ENCODE measurements at places on chromosomes 5 and 9.

- DNase-seq = no peak
Observed at GRCh38 chr5:149654231-149654630, 72.9 kb downstream of the ARHGEF37 start.

GRCh38 chr9:22986556-22986955 is 539.9 kb downstream of the DMRTA1 start:
- no peak for DNase-seq

DNA sequence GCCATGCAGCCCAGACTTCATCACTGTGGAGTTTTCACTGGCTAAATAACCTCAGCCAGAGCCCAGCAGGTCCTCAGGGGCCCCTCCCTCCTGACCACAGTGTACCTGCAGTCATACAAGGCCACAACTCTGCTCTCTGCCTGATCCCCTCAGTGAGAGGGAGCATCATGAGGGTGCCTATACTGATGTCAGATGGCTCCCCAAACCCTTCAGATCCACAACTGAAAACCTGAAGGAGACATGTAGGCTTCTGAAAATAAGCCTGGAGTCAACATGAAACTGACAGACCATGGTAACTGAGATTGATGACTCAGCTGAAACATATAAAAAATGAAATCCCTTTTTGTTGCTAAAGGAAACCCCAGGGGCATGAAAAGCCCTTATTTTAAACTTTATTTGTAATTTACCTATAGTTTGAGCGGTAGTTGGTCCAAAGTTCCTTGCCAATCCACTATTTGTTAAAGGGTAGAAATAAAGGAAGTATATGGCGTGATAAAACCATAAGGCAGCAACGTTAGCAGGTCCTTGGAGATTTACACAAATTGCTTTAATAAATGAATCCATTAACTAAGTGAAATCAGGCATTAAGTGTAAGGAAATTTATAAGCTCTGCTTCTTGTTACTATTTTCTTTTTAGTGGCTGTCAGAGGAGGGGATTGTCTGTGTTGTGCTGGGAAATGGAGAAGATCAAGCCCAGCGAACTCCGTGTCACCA is 68.3 kb downstream of the FGF1 start:
- no peak for DNase-seq

DNA sequence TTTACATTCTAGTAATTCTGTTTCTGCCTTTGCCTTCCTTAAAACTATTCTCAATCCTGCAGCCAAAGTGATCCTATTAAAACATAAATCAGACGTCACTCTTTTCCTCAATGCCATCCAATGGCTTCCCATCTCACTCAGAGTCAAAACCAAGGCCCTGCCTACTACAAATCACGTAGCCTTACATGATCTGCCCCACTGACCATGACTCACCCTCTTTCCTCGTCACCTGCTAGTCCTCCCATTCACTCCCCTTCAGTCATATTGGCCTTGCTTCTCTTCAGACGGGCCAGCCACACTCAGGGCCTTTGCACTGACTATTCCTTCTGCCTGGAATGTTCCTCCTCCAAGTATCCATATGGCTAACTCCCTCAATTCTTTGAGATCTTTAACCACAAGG is 39.0 kb upstream of the DMXL1 start:
- DNase-seq = no peak

DNA sequence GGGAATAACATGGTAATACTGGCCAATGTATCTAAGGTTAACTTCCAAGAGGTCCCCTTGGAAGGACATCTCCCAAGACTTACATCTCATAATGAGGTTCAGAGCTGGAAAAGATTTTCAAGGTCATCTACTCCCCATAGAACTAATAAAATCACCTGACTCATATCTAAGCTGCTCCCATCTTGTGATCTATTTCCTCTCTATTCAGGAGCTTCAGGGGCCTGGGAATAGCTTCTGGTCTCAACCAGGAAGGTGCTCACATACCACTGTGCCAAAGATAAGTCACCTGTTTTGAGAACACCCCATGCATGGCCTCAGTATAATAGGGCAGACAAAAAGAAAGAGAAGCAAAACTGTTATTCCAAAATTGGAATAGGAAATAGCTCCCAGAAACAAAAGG is 74.2 kb downstream of the OXCT1 start:
- DNase-seq = no peak

- no peak for DNase-seq
Observed at GRCh38 chr5:158560170-158560569, 539.5 kb downstream of the EBF1 start.

DNA sequence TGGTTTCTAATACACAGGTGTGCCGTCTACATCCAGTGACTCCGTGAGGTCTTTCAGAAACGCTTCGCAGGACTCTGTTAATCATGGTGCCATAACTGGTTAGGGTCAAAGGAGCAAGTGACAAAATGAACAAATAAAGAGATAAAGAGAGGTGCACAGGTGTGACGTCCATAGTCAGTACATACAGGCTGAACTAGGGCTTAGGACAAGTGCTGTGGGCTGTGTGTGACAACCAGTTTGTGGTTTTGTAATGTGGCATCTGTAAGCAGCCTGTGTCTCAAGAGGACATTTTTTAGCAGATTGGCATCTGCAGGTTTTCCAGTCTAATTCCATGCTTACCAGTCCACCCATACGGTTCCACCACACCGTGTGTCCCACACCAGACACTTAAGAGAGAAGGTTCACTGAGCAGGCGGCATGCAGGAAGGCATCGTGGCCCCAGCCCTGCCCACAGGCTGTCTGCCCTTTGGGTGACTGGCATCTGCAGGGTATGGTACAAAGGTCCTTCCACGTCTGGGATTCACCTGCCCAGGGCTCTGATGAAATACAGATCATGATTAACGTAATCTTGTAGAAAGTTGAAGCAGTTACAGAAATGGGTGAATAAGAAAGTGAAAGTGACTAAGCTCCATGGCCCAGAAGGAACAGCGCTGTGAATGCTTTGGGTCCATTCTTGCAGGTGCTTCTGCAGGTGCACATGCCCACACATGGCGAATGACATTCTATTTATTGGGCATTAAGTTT is 26.9 kb downstream of the SRD5A1 start:
- DNase-seq = no peak

DNA sequence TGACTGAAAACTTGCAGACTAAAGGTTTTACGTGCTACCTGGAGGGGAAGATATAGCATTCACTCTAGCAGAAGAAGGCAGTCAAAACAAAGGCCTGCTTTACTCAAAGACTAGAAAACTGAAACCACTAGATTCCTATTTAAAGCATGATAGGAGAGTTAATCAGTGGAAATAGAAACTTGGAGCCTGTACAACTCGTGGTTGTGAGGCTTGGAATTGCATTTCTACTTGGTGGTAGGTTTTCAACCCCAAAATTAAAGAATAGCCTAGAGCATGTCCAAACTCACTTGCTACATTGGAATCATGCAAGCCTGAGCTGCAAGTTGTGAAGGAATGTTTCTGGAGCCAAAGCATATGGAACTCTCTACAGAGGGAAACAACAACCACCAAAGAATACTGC is 1526.4 kb upstream of the NUDT12 start:
- no peak for DNase-seq

- DNase-seq = no peak
Observed at GRCh38 chr5:176400382-176401156, 12.0 kb downstream of the HIGD2A start.

- no peak for DNase-seq
Observed at GRCh38 chr5:141906517-141906916, 17.2 kb upstream of the DELE1 start.

GRCh38 chr9:110330484-110331105 is 7.1 kb downstream of the TXNDC8 start:
- DNase-seq = no peak

- no peak for DNase-seq
Observed at GRCh38 chr9:125774106-125774505, 26.9 kb downstream of the PBX3 start.

DNA sequence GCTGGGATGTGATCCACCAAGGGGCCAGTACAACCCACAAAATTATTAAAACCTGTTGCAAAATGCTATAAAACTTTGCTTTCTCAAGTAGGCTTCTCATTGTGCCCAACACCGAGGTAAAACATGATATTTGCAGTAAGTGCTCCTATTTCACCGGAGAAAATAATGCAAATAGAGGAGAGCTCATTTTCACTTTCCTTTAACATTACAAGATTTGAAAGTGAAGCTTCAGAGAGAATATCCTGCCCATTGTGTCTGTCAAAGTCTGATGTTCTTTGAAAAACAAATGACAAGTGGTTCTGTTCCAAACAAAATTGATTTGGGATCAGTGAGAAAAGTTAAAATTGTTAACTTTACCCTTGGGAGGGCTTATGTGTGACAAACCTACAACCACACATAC is 287.1 kb downstream of the KCNN2 start:
- no peak for DNase-seq

DNA sequence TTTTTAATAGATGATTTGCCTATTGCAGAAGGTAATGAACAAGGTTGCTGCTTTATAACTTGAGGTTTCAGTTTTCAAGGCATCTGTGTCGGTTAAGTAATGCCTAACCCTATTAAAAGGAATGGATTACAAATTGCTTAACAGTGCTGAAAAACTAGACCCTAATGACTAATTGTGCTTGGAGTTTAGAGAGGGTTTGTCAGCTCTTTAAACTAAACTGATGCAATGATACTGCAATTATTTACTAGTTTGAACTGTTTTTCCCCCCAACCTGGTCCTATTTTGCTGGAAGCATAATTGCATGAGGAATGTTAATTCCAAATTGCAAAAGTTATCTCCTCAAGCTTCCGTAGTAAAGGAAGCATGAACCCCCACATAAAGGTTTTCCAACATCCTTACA is 39.3 kb upstream of the TLX3 start:
- DNase-seq = no peak

DNA sequence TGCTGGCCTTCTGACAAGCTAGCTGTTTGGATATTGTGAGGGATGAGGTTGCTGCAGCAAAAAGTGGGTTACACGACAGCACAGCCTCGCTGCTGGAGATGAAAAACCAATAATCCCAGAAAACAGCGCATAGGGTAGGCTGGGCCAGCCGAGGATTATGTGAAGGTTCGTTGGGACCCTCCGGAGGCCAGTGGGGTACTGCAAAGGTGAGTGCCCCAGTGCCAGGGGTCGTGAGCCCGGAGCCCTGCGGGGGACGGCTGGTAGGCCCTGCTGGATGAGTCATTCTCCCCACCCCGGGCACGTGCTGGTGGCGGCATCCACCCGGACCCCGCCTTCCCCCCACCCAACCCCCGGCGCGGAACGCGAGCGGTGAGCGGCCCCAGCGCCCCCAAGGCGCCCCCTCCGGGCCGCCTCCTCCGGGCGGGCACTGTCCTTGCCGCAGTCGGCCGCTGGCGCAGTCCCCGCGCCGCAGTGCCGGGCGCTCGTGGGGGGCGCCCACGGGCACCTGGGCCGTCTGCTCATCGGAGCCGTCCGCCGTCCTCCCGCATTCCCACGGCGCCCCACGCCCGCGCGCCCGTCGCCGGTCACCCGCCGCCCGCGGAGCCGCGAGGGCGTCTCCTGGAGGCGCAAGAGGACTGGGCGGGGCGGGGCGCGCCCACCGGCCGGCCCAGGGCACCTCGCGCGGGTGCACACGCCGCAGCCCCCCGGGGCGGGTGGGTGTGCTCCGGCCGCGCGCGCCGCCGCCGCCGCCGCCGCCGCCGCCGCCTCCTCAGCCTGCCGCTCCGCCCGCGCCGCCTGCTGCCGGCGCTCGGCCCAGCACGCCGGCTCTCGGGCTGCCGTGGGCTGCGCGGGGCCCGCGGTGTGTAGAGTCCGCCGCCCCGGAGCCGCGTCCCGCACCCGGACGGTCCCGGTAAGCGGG is at the start of gene PHF24:
TSS of gene PHF24 (plus strand) at position 794 of the 919 bp plus-strand sequence. CDS start 13,014 bp downstream, outside the sequence.
- DNase-seq = no peak

GRCh38 chr9:127295005-127295404 is 30.4 kb downstream of the GARNL3 start:
- DNase-seq = no peak

DNA sequence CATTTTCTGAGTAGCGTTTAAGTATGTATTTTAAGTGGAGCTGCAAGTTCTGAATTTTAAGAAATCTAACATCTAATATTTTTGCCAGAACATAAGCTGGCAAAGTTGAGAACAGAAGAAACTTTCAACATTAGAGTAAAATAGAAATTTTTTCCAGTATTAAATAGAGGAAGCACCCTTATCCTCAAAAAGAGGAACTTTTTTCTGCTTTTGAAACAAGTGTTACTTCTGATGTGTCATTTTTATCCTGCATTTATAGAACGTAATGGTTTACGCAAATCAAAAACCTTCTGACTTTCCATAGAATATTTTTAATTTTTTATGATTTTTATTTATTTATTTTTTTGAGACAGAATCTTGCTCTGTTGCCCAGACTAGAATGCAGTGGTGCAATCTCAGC is 21.8 kb downstream of the ZBED3 start:
- no peak for DNase-seq

- DNase-seq = no peak
Observed at GRCh38 chr5:85647349-85648127, 970.2 kb upstream of the COX7C start.

GRCh38 chr5:171524466-171524865 is 105.0 kb downstream of the FGF18 start:
- DNase-seq = no peak

DNA sequence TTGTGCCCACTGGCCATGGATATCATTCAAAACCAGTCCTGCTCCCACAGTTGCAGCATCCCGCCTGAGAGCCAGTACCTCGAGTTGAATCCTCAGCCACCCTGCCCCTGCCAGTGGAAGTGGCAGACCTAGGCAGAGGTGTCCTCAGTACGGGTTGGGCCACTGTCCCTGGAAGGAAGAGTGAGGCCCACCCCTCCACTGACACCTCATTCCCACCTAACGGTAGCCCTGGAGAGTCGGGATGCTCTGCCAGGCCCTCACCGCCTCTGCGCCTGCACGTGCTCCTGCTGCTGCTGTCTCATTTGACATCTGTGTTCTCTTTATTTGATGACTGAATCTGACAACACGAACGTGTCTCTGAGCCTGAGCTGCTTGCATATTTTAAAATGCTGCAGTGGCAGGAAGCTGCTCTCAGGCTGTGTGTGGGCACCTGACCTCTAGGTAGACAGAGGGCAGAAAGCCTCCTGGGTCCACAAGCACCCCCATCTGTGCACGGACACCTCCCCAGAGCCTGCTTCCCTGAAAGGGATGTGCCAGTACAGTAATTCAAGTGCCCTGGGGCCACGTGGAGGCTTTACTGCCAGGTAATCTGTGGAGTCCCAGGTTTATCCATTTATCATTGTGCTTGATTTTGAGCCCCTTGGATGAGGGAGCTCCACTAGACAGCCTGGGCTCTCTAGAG is 194.7 kb downstream of the CACNA1B start:
- DNase-seq = no peak

- no peak for DNase-seq
Observed at GRCh38 chr5:134215757-134216156, 10.1 kb downstream of the PPP2CA start.

- DNase-seq = no peak
Observed at GRCh38 chr9:104780796-104781395, 17.0 kb downstream of the NIPSNAP3B start.

GRCh38 chr5:93054424-93055163 is 526.4 kb downstream of the NR2F1-AS1 start:
- no peak for DNase-seq

GRCh38 chr9:129714511-129715061 is 38.3 kb downstream of the PTGES start:
- no peak for DNase-seq

GRCh38 chr5:80934751-80935150 is 25.4 kb upstream of the RASGRF2 start:
- no peak for DNase-seq

All from activated CD8-positive, alpha-beta memory T cell treated with anti-CD3 and anti-CD28 coated beads for 1 hour (primary cell).